ENCODE measurements at places on chromosomes 2 and 18.

DNA sequence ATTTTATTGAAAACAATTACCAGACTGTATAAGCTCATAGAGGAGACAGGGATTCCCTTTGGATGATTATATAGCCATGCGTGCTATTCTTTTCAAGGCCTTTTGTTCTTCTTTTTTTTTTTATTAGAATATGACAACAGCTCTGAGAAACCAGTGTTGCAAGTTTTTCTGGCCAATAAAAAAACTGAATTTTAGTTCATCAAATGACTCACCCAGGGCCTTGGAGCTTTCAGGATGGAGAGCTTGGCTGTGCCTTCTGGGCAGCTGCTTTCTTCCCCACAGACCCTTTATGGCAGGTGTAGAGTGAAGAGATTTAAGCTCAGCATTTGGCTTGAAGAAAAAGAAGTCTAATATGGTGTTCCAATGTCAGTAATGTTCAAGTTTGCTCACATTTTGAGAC lies 497.9 kb upstream of the FANCL start:
- DNase-seq = no peak

DNA sequence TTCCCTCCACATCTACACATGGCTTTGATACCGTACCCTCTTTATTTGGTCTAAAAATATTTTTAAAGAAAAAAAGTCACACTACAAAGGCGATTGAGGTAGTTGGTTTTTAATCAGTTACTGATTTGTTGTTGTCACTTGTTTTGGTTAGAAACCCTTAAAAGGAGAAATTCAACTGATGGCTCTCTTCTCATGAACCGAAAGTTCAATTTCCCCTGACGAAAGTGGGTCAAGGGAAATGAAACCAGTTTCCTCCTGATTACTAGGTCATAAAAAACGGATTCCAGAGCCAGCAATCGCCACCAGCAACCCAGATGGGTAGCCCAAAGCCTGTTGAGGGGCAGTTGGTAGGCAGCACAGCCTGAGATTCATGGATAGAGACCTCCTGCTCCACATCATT lies 63.2 kb downstream of the DLGAP1 start:
- DNase-seq = no peak

DNA sequence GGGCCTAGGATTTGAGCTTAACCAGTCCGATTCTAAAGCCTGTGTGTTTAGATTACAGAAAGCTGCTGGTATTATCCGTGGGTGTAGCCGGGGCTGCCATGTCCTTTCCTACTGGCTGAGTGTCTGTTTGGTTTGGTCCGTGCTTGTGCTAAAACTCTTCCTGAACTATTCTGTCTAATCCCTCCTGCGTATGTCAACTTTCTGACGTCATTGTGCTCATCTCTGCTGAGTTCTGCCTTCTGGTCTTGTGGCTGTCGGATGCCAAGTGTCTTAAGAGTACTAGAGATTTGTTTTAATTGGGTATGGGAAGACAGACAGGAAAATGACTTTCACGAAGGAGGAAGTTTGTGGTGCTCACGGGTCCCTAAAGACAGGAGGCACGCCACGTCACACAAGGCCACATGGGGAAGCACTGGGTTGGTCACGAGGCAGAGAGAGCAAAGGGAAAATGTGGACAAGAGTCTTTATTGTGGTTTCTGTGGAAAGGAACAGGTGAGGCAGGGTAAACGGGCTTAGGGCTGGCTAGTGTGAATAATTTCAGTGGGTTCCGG lies 31.8 kb upstream of the NTSR2 start:
- DNase-seq = no peak

GRCh38 chr18:6775702-6776101 lies 46.2 kb downstream of the ARHGAP28 start:
- DNase-seq = no peak

DNA sequence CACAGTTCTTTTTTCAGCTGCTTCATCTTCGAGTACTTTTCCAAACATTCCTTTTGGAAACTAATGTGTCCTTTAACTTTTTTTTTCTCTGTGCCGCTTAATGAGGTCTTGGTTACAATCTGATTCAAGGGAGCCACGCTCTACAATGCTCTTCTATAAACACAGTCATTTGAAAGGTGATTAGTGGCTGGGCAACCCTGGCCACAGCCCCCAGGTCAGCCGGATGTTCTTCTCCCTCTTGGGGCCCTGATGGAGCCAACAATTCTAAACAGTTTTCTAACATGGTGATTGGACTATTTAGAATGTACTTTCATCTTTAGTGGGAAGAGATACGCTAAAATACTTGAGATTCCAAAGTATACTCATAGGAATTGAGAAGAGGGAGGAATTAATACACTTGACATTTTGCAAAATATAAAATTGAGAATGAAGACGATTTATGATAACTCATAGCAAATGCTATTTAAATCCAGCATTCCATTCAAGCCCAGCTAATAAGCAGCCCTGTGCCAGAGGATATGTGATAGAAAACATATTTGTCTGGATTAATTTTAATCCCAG lies 83.7 kb upstream of the MBOAT2 start:
- DNase-seq = no peak
